ENCODE measurements at places on chromosomes 12 and 14.

- DNase-seq, result no peak
Observed at GRCh38 chr14:76782885-76783566, 21.8 kb downstream of the VASH1 start.

DNA sequence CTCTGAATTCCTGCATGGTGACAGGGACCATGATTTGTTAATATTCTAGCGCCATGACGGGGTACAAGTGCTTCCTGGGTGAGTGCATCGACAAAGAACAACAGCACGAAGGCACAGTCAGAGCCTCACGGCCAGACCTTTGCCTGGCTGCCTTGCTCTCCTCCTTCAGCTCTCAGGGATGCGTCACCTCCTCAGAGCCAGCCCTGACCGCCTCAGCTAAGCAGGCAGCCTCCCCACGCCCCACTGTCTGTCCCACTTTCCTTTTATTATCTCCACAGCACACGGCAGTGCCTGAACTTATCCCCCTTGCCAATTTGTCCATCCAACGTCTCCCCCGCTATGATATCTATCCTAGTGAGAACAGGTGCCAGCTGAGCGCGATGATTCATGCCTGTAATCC is 16.5 kb upstream of the FZD10 start:
- DNase-seq, result no peak

DNA sequence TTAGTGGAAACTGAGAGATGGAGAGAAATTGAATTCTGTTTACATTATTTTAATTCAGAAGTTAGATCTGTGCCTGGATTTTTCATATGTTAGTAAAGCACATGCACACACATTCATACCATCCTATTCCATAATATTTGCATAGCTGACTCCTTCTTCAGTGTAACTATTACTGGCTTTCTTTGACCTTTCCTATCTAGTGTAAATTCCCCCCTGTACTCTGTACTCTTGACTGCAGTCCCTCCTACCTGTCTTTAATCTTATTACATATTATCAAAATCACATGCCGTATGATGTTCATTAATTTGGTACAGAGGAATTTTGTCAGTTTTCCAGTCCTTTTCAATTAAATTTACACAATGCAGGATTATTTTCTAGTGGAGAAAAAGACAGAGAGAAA is 417.0 kb upstream of the SOX5 start:
- no peak for DNase-seq

DNA sequence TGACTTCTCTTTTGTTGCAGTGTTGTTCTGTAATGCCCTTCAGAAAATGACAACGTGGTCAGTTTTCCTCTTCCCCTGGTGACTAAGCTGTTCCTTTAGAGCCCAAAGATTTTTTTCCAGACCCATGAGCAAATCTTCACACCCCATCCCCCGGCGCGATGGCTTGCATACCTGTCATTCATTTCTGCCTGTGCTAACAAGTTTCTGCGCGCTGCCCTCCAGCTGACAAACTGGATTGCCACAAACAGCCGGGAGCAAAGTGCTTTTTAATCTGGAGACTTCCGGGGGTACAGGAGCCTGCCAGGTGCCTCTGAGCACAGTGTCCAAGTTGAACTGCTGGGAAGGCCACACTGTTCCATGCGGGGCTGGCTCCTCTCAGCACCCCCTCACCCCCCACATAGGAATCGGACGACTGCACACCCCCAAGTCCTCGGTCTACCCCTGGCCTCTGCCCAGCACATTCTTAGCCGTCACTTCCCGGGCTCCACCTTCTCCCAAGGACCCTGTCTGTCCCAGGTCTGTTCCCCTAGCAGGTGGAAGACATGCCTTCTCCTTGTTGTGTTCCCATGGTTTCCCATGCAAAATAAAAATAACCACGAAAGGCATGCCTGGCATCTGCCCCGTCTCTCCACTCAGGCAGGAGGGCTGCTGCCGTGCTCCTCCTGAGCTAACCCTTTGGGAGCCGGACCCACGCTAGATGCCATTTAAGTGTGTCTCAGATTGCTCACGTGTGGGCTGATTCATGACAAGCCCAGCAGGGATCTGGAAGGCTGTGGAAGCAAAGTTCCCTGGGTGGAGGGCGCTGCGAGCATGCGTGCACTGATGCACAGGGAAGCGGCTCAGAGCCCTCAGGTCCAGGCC is 14.1 kb downstream of the RILPL1 start:
- peak; percentile 79 for DNase-seq

DNA sequence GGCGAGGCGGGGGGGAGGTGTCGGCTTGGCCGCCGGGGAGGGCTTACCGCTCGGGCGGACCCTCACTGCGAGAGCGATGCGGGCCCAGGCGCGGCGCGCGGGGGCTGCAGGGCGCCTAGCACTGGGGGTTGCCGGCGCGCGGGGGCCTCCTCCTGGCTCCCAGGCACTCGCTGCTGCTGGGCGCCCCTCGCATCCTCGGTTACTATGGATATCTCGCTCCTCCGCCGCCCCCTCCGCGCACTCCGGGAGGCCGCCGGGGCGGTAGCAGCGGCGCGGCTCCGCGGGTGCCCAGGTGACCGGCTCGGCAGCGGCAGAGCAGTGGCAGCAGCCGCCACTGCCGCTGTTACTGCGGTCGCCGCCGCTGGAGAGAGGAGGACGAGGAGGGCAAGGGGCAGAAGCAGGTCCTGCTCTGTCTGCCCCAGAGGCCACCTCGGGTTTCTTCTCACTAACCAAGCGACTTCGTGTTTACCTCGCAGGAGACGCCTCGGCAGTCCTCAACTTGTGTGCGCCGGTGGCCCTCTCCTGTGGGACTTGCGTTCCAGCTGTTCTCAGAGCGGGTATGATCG is 250.1 kb downstream of the APAF1 start:
- DNase-seq, result no peak

- peak; percentile 89 for DNase-seq
Observed at GRCh38 chr12:32549675-32550079, 129.4 kb upstream of the DNM1L start.

DNA sequence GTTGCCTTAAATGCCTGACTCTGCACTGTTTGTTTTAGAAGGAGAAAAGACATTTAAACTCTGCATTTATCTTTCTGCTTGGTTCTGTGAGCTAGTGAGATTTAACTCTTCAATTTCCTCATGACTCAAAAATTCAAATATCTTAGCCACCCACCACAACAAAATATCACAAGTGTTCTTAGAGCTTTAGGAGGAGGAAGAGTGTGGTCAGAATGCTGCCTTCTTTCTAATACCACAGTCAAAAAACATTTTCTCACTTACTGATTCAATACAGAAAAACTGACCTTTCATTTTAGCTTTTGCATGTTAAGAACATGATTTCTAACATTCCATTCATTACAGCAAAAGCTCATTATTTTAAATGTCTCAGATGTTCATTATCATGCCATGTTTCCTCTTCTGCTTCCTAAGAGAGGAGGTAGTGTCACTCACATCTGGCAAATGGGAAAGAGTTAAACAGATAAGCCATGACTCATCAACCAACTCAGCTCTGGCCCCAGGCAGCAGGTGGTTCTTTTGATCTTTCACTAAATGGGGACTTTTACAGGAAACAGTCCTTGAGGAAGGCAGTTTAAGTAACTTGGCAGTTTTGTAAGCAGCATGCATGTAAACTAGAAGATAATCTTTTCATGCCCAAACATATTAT is 56.4 kb upstream of the RNU6-8 start:
- DNase-seq, result peak; percentile 58

DNA sequence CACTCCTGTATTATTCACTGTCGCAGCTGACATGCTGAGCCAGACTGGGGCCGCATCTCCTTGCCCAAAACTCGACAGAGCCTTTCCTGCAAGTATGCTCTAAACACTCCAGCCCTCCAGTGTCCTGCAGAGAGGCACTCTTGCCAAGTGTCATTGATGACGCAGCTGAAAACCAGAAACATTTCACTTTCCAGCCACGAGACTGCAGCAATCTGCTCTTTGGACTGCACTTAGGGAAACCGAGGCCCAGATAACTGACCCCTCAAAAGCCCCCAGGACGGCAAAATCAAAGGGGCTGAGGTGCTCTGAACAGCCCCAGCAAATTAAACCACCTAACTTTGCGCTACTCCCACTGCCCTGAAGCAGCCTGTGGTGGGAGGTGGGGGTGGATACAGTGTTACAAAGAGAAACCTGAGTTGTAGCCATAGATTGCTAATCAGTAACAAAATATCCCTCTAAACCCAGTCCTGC is 2.6 kb downstream of the CCDC85C start:
- DNase-seq, result peak; percentile 32

- peak; percentile 25 for DNase-seq
Observed at GRCh38 chr12:96493106-96493505, 3.7 kb downstream of the CFAP54 start.

GRCh38 chr12:95820096-95820703 is 29.6 kb upstream of the NTN4 start:
- peak; percentile 55 for DNase-seq

GRCh38 chr14:68270342-68270741 is 450.8 kb downstream of the RAD51B start:
- DNase-seq, result no peak

- no peak for DNase-seq
Observed at GRCh38 chr14:89201645-89202044, 215.4 kb downstream of the FOXN3 start.

DNA sequence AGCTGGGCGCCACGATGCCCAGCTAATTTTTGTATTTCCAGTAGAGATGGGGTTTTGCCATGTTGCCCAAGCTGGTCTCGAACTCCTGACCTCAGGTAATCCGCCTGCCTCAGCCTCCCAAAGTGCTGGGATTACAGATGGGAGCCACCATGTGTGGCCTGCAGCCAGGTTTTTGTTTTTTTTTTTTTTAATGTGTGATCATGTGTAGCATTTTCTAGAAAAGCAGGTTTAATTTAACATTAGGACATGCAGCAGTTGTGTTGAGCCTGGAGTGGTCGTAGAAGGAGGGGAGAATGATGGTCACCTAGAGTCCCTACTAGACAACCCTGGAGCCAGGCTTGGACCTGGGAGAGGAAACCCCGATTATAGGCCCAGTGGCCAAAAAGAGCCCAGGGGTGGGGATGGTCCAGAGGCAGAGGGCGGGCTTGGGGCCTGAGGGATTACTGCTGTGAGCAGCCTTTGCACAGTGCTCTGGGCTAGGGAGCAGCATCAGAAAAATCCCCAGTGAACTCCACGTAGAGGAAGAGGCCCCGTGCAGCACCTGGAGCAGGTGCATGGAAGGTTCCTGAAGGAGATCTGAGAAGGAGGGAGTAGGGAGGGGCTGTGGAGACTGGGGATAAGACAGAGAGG is 13.6 kb downstream of the DLK1 start:
- DNase-seq, result no peak

GRCh38 chr14:32457213-32457920 is 128.3 kb downstream of the AKAP6 start:
- DNase-seq, result peak; percentile 78

DNA sequence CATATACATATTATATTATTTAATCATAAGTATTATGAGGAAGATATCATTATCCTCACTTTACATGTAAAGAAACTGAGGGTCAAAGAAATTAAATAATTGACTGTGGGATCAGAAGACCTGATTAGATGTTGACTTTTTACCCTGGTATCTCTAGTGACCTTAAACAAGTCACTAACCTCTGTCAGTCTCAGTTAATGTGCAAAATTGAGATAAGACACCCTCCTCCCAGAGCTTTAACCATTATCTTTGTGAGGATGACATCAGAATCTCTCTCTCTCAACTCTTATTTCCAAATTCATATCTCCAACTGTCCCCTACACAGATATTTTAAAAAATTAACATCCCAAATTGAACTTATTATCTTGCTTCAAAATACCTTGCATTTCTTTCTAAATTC is 177.8 kb downstream of the KLHL28 start:
- DNase-seq, result no peak

DNA sequence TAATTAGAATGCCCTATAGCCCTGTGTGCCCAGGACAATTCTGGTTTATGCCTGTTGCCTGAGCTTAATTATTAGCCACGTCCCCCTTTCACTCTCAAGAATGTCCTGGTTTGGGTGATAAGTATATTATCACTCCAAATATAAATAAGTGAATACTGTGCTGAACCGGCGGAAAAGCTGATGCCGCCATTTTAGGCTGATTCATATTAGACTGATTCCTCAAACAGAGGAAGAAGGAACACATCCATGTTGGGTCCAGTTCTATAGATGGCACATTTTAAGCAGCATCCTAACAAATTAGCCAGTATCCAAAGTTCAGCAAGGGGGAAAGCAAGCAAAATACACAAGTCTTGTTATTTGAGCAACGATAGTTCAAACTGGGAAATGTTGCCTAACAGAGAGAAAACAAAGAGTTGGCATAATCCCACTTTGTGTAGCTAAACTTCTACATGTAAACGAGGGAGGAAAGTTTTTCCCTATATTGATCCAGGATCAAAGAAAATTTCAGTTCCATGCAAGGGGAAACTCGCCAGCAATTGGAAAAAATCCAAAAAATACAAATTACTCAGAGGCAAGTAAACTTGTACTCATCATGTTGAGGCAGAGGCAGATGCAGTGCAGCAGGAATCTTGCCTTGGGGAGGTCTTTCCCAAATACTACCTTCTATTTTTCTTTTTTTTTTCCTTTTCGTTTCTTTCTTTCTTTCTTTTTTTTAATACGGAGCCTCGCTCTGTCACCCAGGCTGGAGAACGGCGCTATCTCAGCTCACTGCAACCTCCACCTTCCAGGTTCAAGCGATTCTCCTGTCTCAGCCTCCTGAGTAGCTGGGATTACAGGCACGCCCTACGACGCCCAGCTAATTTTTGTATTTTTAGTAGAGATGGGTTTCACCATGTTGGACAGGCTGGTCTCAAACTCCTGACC is 96.2 kb downstream of the ITPR2 start:
- DNase-seq, result no peak

GRCh38 chr14:73739174-73739898 is 25.2 kb upstream of the PNMA1 start:
- no peak for DNase-seq

- no peak for DNase-seq
Observed at GRCh38 chr14:22280497-22281316, 308.3 kb downstream of the DAD1 start.

DNA sequence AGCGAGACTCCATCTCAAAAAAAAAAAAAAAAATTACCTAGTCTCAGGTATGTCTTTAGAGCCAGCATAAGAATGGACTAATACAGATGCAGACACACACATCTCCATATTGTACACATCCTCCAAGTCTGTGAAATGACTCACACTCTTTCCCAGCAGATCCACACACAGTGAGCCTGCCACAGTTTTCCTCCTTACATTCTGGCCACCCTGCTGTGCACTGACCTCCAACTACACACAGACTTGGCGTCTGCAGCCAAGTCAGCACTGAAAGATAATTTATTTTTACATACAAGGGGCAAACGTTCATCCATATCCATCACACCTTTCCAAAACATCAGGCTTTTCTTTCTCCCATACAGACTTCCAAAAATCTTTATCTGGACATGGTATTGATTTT is 115.9 kb downstream of the SLC25A21 start:
- DNase-seq, result peak; percentile 52

- no peak for DNase-seq
Observed at GRCh38 chr12:76422543-76423438, 74.6 kb upstream of the BBS10 start.
